Stimulated activated CD4-positive, alpha-beta T cell treated with anti-CD3 and anti-CD28 coated beads, Interleukin-1b, Interleukin-23, amount 100 ng/mL, for 1 hour (primary cell): ENCODE measurements at places on chromosomes 13 and 19.
A peak's percentile ranks its signal among the peaks of the same experiment; 100 is the strongest.

- DNase-seq, result no peak
Measured at GRCh38 chr13:33766329-33767123, 51.4 kb upstream of the RFC3 start.

DNA sequence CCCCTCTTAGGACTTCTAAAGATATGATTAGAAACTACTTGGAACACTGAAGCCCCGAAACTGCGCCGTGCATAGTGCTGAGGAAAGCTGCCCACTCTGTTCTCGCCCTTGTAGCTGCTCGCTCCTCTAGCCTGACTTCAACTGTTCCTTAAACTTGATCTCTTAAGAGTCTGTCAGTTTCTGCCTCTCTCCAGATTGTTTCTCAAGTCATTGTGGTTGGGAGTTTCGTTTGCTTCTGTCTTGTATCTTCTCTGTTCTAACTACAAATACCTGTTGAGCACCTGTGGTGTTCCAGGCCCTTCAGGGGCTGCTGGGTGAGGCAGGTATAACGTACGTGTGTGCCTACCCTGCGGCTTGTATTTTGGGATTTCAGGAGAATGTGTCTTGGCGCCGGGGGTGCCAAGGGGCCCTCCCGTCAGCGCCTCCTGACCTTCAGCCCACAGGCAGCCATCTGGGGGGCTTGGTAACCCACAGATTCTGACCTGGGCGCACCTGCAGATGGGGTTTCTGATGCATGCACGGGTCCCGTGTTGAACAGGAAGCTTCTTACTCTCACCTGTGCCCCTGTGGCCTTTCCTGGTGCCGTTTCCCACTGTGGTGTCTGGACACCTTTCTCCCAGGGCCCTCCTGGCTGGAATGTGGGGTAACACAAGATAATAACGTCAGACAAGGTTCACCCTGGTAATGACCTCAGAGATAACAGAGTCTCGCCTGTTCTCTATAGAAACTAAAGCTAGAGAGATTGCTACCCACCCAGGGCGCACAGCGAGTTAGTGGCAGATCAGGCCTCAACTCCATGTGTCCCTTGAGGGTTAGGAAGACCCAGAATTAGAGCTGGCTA lies 17.2 kb upstream of the DCUN1D2 start:
- no peak for DNase-seq

DNA sequence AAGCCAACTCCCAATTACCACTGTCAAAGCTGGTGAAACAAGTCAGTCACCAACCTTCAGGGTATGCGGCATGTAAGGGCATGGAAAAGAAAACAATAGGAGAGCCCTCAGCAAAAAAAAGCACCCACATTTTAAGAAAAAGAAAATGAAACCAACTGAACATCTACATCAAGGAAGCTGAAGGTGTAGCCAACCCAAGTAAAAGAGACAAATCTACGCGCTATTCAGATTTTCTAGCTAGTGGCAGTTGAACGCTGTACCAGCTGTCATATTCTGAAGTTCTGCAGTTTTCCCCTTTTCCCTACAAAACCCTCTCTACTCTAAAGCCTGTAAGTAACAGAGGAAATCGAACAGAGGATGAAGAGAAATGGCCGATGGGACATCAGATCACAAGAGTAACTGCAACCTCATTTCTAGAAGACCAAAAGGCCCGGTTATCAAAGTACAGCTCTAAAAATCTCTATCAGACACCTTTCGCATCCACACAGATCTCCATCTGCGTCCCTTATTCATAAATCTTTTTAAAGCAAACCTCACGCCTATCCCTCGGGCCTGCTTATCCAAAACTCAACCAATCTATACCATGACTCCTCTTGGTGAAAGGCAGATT lies 1.4 kb downstream of the MYCBP2 start:
- no peak for DNase-seq

DNA sequence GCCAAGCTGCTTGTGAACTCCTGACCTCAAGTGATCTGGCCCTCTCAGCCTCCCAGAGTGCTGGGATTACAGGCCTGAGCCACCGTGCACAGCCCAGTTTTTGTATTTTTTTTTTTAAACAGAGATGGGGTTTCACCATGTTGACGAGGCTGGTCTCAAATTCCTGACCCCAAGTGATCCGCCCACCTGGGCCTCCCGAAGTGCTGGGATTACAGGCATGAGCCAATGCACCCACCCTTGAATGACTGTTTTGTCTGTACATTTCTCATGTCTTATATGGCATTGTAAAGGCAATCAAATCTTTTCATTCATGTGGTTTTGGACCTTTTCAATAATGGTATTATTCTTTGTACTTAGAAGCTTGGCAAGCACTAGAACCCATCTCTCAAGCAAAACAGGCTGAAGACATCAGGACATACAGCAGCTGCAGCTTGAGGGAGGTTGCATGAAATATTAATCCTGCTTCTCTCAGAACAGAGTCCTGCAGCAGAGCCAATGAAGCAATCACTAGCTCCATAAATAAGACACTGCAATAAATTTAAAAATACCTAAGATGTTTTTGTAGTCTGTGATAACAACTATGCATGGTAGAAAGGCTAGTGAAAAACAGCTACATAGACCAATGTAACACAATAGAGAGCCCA lies 209.9 kb downstream of the TUBA3C start:
- DNase-seq, result no peak

DNA sequence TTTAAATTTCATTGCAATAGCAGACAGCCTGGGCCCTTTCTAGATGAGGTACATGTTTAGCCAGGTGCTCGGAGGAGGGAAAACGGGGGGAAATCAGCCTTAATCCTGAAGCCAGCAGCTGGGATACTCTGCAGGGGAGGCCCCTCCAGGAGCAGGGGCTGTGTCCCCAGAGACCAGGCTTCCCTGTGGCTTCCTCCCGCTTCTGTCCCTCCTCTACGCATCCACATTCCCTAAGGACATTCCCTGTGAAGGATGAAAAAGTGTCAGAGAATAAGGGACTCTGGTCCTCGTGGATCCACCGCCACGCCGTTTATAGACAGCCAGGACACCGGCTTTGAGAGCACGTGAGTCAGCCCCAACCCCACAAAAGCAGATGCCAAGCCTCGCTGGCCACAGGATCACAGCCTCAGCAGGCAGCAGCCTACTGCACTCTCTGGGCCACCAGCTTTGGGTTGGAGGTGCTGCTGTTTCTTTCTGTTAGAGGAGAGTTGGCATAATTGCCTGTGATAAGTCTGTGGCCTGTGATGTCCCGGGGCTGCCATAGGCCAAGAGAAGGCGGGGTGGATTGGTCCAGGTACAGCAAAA lies 36.7 kb upstream of the RANBP3 start:
- no peak for DNase-seq

DNA sequence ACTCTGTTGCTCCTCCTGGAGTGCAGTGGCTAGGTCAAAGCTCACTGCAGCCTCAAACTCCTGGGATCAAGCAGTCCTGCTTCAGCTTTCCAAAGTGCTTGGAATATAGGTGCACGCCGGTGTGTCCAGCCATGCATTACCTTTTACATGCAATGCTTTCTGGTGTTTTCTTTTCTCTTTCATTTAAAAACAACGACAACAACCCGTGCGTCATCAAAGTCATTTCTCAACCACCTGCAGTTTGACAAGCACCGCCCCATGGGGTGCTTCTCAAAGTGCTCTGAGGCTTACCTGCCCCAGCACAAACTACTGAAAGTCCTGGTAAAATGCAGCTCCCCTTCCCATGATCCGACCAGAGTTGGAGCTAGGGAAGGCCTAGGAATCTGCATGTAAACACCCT lies 7.1 kb downstream of the QTRT1 start:
- DNase-seq, result no peak

DNA sequence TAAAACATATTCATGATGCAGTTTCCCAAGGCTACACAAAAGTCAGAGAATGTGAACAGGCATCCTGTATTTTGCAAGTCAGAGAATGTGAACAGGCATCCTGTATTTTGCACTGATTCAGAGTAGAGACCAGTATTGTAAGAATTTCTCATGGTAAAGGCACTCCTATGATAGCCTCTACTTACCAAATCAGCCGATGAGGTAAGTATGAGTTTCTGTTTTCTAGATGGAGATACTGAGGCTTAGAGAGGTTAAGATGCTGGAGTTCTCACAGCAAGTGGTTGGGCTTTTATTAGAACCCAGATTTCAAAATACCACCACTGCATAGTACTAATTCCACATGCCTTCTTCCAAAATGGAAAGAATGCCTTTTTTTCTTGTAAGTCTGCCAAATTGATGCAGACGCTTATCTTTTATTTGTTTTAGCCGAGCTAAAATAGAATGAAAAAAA lies 12.3 kb downstream of the TPT1 start:
- DNase-seq, result no peak

GRCh38 chr13:112821340-112822055 lies 131.7 kb downstream of the ATP11A start:
- DNase-seq, result no peak

GRCh38 chr13:59750860-59751259 lies 412.9 kb downstream of the DIAPH3 start:
- DNase-seq, result no peak

- peak; percentile 99 for DNase-seq
Measured at GRCh38 chr19:35140962-35141836, 1.9 kb upstream of the FXYD7 start.

DNA sequence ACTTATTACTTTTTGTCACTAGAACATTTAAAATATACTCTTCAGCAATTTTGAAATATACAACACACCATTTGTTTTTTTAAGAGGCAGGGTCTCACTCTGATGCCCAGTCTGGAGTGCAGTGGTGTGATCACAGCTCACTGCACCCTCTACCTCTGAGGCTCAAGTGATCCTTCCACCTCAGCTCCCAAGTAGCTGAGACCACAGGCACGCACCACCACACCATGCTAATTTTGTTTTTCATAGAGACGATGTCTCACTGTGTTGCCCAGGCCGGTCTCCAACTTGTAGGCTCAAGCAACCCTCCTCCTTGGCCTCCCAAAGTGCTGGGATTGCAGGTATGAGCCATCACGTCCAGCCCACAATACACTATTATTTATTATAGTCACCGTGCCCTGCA lies 2.6 kb downstream of the IGFL2 start:
- no peak for DNase-seq

DNA sequence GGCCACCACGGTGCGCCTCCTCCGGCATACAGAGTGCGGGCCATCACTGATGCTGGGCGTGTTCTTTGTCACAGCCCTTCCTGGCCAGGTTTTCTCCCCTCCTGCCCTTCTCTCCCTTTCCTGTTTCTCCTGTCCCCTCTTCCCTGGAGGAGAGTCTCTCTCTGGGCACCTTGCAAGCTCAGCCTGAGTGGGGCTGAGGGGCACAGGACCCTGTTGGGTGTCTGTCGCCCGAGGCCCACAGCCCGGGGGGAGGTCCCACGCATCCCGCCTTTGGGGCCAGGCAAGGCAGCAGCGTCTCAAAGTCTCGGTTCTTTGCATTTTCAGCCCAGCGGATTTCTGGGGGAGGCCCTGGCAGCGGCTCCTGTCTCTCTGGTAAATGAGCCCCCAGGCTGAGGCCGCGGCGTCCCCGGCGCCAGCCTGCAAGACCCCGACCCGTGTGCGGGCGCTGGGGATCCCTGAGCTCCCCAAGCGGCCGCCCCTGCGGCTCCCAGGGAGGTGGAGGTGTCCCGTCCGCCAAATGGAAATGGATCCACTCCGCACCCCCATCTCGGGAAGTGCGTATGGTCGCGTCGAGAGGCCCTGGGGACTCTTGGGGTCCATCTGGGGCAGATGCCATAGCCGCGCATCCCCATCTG lies 47.2 kb downstream of the COMP start:
- no peak for DNase-seq

DNA sequence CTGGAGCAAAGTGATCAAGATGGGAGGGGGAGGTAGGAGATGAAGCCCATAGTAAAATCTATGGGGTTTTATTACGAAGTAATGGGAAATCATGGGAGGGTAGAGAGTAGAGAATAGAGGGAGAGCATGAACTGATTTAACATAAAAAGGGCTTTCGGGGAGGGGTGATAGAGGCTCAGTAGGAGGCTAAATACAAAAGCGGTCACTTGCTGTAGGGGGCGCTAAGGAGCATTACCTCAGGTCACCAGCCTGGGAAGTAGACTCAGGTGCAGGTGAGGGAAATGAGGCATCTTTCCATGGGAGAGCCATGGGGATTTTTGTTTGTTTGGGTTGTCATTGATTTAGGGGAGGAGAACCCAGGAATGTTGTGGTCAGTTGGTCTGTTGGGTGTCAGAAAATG lies 14.1 kb downstream of the KRTDAP start:
- no peak for DNase-seq

DNA sequence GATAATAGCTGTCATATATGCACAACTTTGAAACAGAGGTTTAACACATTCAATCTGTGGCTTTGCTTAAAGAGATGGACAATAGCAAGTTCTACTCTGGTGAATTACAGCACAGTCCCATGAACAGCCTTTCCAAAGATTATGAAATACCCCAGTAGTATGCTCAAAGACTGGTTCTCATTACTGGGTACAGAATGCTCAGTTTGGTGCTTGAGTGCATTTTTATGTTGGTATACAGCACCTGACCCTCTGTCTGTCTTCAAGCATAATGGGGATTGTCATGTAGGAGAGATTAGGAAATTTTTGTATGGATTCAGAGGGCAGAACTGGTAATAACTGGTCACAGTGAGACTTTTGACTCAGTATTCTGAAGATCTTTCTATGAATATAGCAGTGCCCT lies 7.6 kb downstream of the LMO7 start:
- DNase-seq, result no peak

DNA sequence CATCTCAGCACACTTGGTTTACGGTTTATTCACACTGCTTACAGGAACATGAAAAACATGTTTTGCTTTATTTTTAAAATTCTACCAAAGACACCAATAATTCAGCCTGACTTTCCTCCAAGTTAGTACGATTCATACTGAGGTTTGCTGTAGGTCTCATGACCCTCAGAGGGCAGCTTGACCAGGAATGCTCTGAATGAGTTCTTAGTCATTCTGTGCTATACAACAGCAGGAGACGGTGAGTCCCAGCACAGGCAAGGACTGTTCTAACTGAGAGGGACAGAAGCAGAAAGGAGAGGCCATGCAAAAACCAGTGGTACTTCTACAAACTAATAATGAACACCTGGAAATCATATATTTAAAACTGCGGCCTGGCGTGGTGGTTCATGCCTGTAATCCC lies 6.4 kb downstream of the GRTP1 start:
- no peak for DNase-seq

DNA sequence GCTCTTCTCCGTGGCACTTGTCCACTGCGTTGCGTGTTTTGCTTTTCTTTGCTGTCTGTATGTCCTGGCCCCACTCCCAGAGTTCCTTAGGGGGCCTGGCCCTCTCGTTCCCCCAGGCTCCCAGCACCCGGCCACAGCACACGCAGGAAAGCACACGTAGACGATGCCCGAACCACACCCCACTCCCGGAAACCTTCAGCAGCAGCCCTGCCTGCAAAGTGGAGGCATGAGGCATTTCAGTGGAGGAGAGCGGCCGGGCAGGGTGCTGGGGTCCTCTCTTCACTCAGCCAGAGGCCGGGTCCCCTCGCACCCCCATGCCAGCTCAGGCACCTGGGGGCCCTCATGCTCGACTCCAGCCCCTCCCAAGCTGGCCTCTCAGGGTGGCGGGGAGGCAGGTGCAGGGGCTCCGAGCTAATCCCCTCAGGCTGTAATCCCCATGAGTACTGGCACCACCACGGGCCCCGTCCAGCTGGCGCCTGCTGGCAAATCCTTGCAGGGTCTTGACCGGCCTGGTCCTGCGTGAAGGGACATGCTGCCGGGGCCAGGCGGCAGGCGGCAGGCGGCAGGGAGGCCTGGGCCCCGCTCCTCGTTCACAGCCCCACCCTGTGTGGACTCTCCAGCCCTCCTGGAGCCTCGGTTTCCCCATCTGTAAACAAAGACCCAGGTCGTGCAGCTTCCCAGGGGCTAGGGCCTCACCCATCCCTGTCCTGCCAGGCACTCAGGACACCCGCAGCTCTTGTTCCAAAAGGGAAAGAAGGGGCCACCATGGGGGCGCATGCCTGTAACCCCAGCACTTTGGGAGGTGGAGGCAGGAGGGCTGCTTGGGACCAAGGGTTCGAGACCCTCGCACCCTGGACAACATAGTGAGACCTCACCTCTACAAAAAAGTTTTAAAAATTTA lies 7.0 kb downstream of the PIP5K1C start:
- DNase-seq, result no peak

- DNase-seq, result no peak
Measured at GRCh38 chr19:49687566-49688316, 1.7 kb upstream of the ADM5 start.
